ENCODE measurements at places on chromosomes 11 and 22. TPM values are rescaled to one million over a fixed set of nuclear protein-coding genes. Genes with fewer than 3 reads are reported as not detected.

GRCh38 chr11:20064961-20065405 lies 95.3 kb downstream of the DBX1 start:
- H3K27me3 ChIP-seq, result no peaks in the 10 kb centered on the region
- H3K36me3 ChIP-seq, result no peaks in the 10 kb centered on the region

DNA sequence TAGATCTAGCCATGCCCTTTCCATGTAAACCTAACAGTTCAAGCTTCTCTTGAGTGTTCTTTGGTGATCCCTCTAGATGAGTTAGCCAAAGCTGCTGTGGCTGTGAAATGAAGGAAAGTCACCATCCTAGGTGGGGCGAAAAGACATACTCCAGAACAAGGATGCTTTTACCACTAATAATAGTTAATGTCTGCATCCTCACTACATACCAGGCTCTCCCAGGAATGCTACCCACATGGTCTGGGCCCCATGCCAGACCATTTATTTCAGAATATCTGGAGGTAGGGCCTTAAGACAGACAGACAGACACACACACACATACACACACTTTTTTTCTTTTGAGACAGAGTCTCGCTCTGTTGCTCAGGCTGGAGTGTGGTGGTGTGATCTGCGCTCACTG lies 14.7 kb downstream of the ABTB2 start:
- H3K36me3 ChIP-seq, result no peaks in the 10 kb centered on the region
- H3K27me3 ChIP-seq, result no peaks in the 10 kb centered on the region
- peaks cover 7% of the 10 kb centered on the region for H3K4me1 ChIP-seq
- no peak overlapping the region for H3K4me3 ChIP-seq

DNA sequence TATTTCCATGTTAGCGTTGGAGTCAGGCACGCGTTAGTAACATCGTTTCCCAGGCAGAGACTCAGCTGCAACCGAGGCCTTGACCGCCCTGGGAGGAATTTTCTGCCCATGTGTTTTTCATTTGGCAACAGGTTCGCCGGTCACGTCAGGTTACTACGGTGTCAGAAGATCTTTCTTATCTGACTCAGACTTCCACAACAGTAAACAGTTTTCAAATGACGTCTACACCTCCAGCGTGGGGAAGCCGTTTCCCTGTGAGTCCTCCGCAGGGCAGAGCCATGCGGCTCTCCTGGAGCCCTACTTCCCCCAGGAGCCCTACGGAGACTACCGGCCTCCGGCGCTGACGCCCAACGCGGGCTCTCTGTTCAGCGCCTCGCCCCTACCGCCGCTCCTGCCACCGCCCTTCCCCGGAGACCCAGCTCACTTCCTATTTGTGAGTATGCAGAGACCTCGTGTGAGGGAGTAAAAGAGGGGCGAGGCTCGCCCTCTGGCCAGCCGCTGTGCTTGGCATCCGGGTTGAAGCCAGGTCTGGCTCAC lies 14.3 kb upstream of the POU2AF3 start:
- H3K36me3 ChIP-seq, result no peaks in the 10 kb centered on the region
- peak overlapping the region; percentile 44 for H3K27ac ChIP-seq
- DNase-seq, result no peak
- peak overlapping the region; percentile 13 for H3K4me3 ChIP-seq
- no peaks in the 10 kb centered on the region for H3K4me1 ChIP-seq
- H3K27me3 ChIP-seq, result no peaks in the 10 kb centered on the region

DNA sequence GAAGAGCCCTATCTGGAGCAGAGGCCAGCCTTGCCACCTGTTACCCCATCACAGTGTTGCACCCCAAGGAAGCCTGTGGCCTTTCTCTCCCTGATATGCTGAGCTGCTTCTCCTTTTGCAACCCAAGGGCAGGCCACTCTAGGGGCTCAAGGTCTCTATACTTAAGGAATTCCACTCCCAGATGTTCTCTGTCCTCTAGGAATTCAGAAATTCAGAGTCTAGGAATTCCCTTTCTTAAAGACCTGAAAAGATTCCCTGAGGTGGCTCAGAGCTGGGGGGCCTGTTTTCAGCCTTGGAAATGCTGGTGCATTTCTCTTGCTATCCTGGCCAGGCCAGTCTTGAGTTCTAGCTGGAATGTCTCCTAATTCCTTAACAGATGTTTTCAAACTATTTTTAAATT lies 68.0 kb upstream of the OLFML1 start:
- H3K27me3 ChIP-seq, result no peaks in the 10 kb centered on the region
- H3K36me3 ChIP-seq, result no peaks in the 10 kb centered on the region
- no peak overlapping the region for H3K27ac ChIP-seq
- no peaks in the 10 kb centered on the region for H3K4me1 ChIP-seq

- no peak overlapping the region for H3K4me3 ChIP-seq
- H3K27me3 ChIP-seq, result no peaks in the 10 kb centered on the region
- H3K4me1 ChIP-seq, result peaks cover 8% of the 10 kb centered on the region
- H3K27ac ChIP-seq, result peak overlapping the region; percentile 43
Observed at GRCh38 chr11:12478743-12479142, 101.4 kb downstream of the PARVA start.

- no peak overlapping the region for H3K4me3 ChIP-seq
- H3K27me3 ChIP-seq, result no peaks in the 10 kb centered on the region
- H3K4me1 ChIP-seq, result no peaks in the 10 kb centered on the region
- DNase-seq, result no peak
- no peak overlapping the region for H3K27ac ChIP-seq
- no peaks in the 10 kb centered on the region for H3K36me3 ChIP-seq
Observed at GRCh38 chr22:23859201-23859600, 1.5 kb downstream of the SLC2A11 start.

DNA sequence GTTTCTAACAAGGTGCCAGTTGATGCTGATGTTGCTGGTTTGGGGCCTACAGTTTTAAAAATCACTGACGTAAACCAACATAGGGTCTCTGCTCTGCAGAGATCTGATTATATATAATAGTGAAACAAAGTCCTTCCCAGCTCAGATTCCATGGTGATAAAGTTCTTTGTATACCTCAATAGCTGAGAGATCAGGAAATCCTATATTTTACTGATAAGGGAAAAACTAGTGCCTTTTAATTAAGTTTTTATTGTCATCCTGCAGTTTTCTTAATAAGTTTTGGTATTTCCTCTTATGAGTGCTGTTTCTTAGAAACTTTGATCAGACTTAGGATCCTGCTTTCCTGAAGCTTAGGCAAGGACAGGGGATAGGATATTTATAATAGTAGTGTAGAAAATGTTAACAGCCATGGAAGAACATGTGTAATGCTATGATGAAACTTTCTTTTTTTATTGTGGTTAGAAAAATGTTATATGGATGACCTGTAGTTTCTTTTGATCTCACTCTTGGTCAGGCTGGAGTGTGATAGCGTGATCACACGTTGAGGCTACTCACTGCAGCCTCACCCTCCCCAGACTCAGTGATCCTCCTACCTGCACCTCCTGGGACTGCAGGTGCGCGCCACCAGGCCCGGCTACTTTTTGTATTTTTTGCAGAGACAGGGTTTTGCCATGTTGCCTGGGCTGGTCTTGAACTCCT lies 14.1 kb downstream of the CAPRIN1 start:
- no peak for DNase-seq
- no peaks in the 10 kb centered on the region for H3K4me1 ChIP-seq

GRCh38 chr11:47248664-47249377 lies at the start of gene ACP2:
ACP2 (minus strand) TSS chr11:47248814; CDS start chr11:47248789, 25 bp downstream.
- DNase-seq, result peak; percentile 88
- H3K36me3 ChIP-seq, result no peaks in the 10 kb centered on the region
- H3K4me3 ChIP-seq, result peak within 1 kb of the TSS; percentile 72

GRCh38 chr11:34168642-34169420 lies 63.4 kb downstream of the NAT10 start:
- H3K27ac ChIP-seq, result peak overlapping the region; percentile 38
- no peaks in the 10 kb centered on the region for H3K27me3 ChIP-seq
- DNase-seq, result no peak
- H3K36me3 ChIP-seq, result no peaks in the 10 kb centered on the region
- no peaks in the 10 kb centered on the region for H3K4me1 ChIP-seq

DNA sequence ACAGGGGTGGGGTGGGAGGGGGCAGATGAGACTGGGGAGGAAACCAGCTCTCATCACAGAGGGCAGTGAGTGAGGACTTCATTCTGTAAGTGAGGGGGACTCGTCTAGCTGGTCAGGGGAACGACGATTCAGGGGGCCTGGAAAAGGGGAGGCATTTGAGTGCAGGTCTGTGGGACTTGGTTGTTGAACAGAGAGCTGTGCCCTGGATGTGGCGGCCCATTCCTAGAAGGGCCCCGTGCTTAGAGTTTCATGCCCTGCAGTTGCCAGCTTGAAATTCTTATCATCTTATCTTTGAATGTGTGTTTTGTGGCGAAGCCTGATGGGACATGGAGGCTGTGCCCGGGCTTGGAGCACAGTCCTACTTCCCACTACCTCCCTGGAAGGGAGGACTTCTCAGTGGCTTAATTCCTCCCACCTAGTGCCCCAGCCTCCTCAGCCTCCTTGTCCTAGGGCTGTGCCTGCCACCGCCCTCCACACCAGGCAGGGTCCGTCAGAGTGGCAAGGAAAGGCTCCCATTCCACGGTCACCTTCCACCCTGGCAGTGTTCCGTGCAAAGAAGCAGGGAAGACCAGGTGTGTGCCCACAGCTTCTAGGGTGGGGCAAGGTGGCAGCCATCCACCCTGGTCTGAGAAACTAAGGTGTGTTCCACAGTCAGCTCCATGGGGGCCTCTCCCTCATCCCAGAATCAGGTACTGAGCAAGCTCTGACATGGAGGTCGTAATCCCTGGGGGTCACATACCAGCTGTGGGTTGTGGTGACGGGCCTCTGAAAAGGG lies 59.7 kb upstream of the LMO1 start:
- no peaks in the 10 kb centered on the region for H3K36me3 ChIP-seq
- H3K27me3 ChIP-seq, result no peaks in the 10 kb centered on the region
- H3K27ac ChIP-seq, result no peak overlapping the region
- DNase-seq, result peak; percentile 17
- no peaks in the 10 kb centered on the region for H3K4me1 ChIP-seq

DNA sequence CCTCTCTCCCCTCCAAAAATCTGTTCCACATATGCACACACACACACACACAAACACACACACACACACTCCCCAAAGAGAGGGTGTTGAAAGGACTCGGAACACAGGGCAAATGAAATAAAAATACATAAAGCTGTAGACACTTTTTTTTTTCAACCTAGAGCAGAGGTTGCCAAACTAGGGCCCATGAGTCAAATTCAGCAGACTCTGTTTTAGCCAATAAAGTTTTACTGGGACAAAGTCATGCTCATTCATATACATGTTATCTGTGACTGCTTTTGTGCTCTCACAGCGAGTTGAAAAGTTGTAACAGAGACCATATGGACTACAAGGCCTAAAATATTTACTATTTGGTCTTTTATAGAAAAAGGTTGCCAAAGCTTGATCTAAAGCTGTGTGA lies 8.9 kb downstream of the IMMP1L start:
- no peaks in the 10 kb centered on the region for H3K36me3 ChIP-seq
- no peak for DNase-seq
- H3K27me3 ChIP-seq, result no peaks in the 10 kb centered on the region
- no peaks in the 10 kb centered on the region for H3K4me1 ChIP-seq
- H3K27ac ChIP-seq, result no peak overlapping the region
- no peak overlapping the region for H3K4me3 ChIP-seq

- H3K27ac ChIP-seq, result no peak overlapping the region
- no peaks in the 10 kb centered on the region for H3K27me3 ChIP-seq
- no peak for DNase-seq
- no peaks in the 10 kb centered on the region for H3K36me3 ChIP-seq
Observed at GRCh38 chr11:33303541-33303940, 46.4 kb downstream of the HIPK3 start.

- no peaks in the 10 kb centered on the region for H3K27me3 ChIP-seq
- no peaks in the 10 kb centered on the region for H3K36me3 ChIP-seq
- peak overlapping the region; percentile 92 for H3K4me3 ChIP-seq
- no peak for DNase-seq
- H3K4me1 ChIP-seq, result peaks cover 9% of the 10 kb centered on the region
- peak overlapping the region; percentile 6 for H3K27ac ChIP-seq
Observed at GRCh38 chr22:19429950-19430889, 1.3 kb downstream of the HIRA start.

DNA sequence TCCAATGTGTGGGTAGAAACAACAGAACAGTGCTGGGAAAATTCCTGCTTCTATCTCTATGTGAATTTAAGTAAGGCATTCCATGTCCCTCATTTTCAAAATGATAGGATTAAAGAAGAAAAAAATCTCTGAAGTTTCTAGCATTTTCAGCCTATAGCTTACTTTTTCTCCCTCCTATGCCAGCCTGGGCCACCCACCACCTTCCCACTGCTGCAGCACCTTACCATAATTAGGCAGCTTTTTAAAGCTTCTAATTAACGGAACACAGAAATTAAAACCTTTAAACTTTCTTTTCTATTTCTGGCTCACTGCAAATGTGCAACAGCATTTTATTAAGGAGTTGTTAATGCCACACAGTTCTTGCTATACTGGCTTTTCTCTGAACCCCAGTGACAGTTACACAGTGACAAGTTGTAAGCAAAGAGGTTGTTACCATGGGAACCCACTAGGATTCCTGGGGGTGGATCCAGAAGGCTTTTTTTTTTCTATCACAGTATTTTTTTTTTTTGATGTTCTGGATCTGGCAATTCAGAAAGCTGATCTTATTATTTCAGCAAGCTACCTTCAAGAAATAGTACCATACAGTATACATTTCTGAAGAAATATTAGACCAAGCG lies 20.2 kb downstream of the CELF1 start:
- DNase-seq, result no peak
- H3K36me3 ChIP-seq, result no peaks in the 10 kb centered on the region
- H3K27ac ChIP-seq, result no peak overlapping the region
- H3K4me3 ChIP-seq, result no peak overlapping the region
- no peaks in the 10 kb centered on the region for H3K27me3 ChIP-seq

GRCh38 chr11:22930816-22931594 lies 70.7 kb upstream of the CCDC179 start:
- H3K4me3 ChIP-seq, result no peak overlapping the region
- H3K27me3 ChIP-seq, result no peaks in the 10 kb centered on the region
- no peaks in the 10 kb centered on the region for H3K4me1 ChIP-seq
- H3K27ac ChIP-seq, result no peak overlapping the region

GRCh38 chr11:44008698-44009097 lies 39.1 kb upstream of the ACCSL start:
- H3K4me3 ChIP-seq, result no peak overlapping the region
- no peaks in the 10 kb centered on the region for H3K36me3 ChIP-seq
- H3K27ac ChIP-seq, result no peak overlapping the region
- no peaks in the 10 kb centered on the region for H3K27me3 ChIP-seq

DNA sequence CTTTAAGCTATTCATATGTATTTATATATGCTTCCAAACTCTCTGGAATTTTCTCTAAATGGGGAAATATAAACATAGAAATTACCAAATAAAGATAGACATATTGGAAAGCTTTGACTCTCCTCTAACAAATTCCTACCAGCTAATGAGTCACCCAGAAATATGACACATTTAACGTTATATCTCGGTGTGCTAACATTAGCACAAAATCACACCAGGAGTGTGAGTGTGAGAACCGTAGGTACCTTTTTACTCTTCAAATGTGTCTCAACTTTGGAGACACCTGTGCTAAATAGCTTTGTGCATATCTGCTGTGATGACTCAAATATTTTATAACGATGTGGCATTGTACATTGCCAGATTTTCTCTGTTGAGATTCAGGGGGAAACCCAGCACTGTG lies 714.4 kb downstream of the METTL15 start:
- no peak for DNase-seq
- H3K27me3 ChIP-seq, result no peaks in the 10 kb centered on the region
- no peaks in the 10 kb centered on the region for H3K4me1 ChIP-seq
- no peak overlapping the region for H3K4me3 ChIP-seq

Gene OR8D1
- total RNA-seq, result not detected

Gene FAU
- 786 TPM for total RNA-seq

Gene AQP11
- total RNA-seq, result 1.8 TPM

Gene PARVA
- total RNA-seq, result 109 TPM

Gene STK33
- total RNA-seq, result 2.4 TPM

Gene FOLR1
- total RNA-seq, result 45.2 TPM

Gene KCNJ1
- total RNA-seq, result not detected

Gene UBQLN3
- 0.88 TPM for total RNA-seq

Gene CECR2
- 0.32 TPM for total RNA-seq

Gene CALCA
- total RNA-seq, result not detected

Gene MYO7A
- total RNA-seq, result 4.5 TPM

Gene SLC6A5
- not detected for total RNA-seq

Gene TESMIN
- total RNA-seq, result 9.8 TPM

Gene KRTAP5-5
- not detected for total RNA-seq

Gene HEPACAM
- total RNA-seq, result 25.4 TPM
